ENCODE measurements at places on chromosomes 1 and 21.
A peak's percentile ranks its signal among the peaks of the same experiment; 100 is the strongest.

GRCh38 chr1:156749419-156750118 lies 1.9 kb downstream of the HDGF start:
- H3K27ac ChIP-seq = peak overlapping the region; percentile 100
- H3K4me1 ChIP-seq = peaks cover 64% of the 10 kb centered on the region
- no peaks in the 10 kb centered on the region for H3K27me3 ChIP-seq
- DNase-seq = peak; percentile 43
- H3K4me3 ChIP-seq = peak overlapping the region; percentile 86

- no peak overlapping the region for H3K27ac ChIP-seq
- no peak overlapping the region for H3K4me3 ChIP-seq
- no peak for DNase-seq
- no peaks in the 10 kb centered on the region for H3K27me3 ChIP-seq
- no peaks in the 10 kb centered on the region for H3K36me3 ChIP-seq
Measured at GRCh38 chr1:215166886-215167285, 84.3 kb downstream of the KCNK2 start.

DNA sequence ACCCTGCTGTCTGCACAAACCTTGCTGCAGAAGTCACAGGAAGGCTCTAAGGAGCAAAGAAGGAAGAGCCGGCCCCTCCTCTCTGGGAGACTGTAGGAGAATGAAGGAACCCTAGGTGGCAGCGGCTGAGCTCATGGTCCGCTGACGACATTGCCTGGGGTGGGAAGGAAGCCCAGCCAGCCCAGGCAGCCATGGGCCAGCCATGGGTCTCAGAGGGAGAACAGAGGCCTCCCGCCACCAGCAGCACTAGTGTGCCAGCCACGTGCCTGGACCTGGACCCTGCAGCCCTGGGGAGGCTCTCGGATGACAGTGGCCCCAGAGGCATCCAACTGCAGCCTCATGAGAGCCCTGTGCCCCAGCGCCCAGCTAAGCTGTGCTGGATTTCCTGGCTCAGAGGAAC lies 49.2 kb upstream of the POFUT2 start:
- no peak overlapping the region for H3K4me3 ChIP-seq
- H3K36me3 ChIP-seq = no peaks in the 10 kb centered on the region
- H3K27ac ChIP-seq = no peak overlapping the region

DNA sequence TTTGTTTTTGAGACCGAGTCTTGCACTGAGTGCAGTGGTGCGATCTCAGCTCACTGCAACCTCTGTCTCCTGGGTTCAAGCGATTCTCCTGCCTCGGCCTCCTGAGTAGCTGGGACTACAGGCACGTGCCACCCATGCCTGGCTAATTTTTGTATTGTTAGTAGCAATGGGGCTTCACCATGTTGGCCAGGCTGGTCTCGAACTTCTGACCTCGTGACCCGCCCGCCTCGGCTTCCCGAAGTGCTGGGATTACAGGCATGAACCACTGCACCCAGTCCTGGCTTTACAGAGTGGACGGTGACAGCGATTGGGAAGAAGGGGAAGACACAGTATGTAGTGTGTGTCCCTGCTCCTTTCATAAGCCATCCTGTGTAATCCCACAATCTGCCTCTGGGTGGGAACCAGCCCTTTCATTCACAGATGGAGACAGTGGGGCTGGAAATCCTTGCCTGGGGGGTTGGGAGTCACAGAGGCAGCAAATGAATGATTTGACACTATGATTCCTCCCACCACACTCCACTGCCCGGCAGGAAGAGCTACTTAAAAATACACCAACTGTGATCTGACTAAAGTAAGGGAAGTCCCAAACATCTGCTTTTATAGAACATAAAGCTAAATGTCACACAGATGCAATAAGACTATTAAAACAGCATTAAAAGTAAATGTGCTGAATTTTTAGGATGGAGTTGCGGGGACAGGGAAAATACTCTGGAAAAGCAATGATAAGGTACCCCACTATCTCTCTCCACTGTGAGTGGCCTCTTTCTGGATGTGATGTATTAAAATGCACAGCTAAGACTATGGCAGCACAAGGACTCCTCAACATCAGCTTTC lies 4.5 kb downstream of the PARP1 start:
- H3K4me1 ChIP-seq = peaks cover 50% of the 10 kb centered on the region
- no peak for DNase-seq
- H3K36me3 ChIP-seq = peaks cover 30% of the 10 kb centered on the region
- no peaks in the 10 kb centered on the region for H3K27me3 ChIP-seq
- H3K27ac ChIP-seq = no peak overlapping the region

DNA sequence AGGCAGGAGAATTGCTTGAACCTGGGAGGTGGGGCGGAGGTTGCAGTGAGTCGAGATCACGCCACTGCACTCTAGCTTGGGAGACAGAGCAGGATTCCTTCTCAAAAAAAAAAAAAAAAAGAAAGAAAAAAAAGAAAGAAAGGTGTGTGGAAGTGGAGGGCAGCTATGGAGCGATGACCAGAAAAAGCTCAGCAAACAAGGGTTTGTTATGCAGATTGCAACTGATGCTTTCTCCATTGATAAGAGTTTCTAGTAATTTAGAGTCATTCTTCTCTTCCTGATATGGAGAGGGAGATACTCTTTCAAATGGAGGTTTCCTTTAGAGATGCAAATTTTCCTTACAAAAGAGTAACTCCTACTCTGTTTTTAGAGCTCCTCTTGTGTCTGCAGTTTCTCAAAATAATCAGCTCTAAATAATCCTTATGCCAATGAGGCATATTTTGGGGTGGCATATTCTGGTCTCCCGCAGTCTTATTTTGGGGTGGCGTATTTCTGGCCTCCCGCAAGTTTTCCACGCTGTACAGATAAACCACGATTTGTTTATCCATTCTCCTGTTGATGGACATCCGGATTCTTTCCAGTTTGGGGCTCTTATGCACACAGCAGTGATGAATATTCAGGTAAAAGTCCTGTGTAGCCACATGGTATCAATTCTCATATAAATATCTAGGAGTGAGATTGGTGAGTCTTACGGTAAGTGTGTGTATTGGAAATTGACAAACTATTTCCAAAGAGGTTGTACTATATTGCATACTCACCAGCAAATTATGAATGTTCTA lies 30.7 kb upstream of the RCC2 start:
- no peak overlapping the region for H3K4me3 ChIP-seq
- H3K27me3 ChIP-seq = no peaks in the 10 kb centered on the region
- no peaks in the 10 kb centered on the region for H3K36me3 ChIP-seq
- H3K4me1 ChIP-seq = no peaks in the 10 kb centered on the region

- no peak overlapping the region for H3K27ac ChIP-seq
- H3K4me1 ChIP-seq = no peaks in the 10 kb centered on the region
- H3K36me3 ChIP-seq = no peaks in the 10 kb centered on the region
Measured at GRCh38 chr1:3113741-3114056, 44.7 kb downstream of the PRDM16 start.

- H3K36me3 ChIP-seq = no peaks in the 10 kb centered on the region
- H3K4me1 ChIP-seq = peaks cover 20% of the 10 kb centered on the region
- DNase-seq = no peak
Measured at GRCh38 chr1:109975718-109976117, 8.8 kb upstream of the AHCYL1 start.

DNA sequence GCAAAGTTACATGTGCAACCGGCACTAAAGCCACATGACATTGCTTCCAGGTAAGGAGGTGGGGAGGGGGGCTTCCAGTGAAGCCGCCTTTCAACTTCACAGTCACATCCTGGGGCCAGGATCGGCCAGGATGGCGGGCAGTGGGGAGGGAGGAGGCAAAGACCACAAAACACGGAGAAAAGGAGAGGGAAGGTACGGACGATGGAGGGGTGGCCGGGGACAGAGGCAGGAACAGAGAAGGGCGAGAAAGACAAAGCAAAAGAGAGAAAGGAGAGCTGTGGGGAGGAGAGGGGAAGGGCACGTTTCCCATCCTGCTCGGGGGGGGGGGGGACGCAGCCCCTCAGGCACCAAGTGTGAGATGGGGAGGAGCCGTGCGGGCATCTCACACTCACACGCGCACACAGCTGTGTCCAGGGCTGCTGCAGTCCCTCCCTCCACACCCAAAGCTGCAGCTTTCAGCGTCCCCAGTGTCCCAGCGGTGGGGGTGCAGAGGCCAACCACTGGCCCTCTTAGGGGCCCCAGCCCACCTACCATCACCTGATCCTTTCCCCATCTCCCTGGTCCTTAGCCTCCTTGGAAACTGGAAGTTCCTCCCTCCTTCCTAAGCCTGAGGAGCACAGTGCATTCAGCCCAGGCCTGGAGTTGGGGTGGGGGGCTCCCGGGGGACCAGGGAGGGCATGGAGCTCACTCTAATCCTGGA lies 2.4 kb downstream of the SH2D5 start:
- H3K4me1 ChIP-seq = peaks cover 20% of the 10 kb centered on the region
- H3K27ac ChIP-seq = no peak overlapping the region
- DNase-seq = no peak
- H3K27me3 ChIP-seq = peaks cover 52% of the 10 kb centered on the region

- DNase-seq = no peak
- H3K4me1 ChIP-seq = peaks cover 3% of the 10 kb centered on the region
- no peaks in the 10 kb centered on the region for H3K27me3 ChIP-seq
Measured at GRCh38 chr1:220917101-220917500, 37.9 kb downstream of the HLX start.

- H3K36me3 ChIP-seq = no peaks in the 10 kb centered on the region
- H3K4me3 ChIP-seq = no peak overlapping the region
- DNase-seq = no peak
- H3K27ac ChIP-seq = no peak overlapping the region
Measured at GRCh38 chr1:27951396-27951795, 8.4 kb upstream of the XKR8 start.

DNA sequence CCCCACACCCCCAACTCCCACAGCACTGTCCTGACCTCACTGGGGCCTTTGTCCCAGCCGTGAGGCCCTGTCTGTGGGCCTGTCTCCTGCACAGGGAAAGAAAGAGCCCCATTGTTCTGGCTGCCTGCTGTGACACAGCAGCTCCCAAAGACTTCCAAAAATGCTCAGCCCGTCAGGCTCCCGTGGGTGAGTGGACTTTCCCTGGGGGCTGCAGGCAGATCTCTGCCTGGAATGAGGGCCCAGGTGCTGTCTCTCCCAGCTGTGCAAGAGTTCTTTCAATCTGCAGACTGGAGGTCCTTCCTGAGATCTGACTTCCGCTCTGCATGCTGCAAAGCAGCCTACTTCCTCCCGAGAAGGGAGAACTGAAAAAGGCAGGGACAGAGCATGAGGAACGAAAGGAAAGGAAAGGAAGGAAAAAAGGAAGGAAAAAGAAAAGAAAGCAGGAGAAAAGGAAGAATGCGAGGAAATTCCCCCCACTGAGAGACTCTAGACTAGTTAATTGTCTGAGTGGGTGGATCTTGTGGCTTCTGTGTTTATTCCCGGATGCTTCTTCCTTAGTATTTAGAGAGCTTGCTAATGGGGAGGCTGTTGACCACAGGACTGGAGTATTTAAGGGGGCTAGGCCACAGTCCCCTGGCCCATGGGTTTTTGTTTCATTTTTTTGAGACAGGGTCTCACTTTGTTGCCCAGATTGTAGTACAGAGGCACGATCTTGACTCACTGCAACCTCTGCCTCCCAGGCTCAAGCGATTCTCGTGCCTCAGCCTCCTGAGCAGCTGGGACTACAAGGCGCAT lies 15.0 kb downstream of the NES start:
- peak; percentile 57 for DNase-seq
- H3K36me3 ChIP-seq = no peaks in the 10 kb centered on the region
- peaks cover 15% of the 10 kb centered on the region for H3K27me3 ChIP-seq

DNA sequence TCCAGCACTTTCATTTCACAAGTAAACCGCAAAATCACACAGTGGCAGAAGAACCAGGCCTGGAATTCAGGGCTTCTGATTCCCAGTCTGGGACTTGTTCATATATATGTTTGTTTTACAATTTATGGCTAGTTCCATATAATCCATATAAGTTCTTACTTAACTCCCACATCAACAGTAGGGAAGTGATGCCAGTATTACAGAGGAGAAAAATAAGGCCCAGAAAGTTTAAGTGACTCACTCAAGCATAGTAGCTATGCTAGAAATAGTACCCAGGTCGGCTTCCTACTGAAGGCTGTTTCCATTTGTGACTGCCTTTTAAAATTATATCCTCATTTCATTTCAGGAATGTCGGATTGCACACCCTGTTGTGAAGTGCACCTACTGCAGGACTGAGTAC lies 1.4 kb downstream of the FAM76A start:
- peak overlapping the region; percentile 83 for H3K4me3 ChIP-seq
- DNase-seq = peak; percentile 17
- peaks cover 12% of the 10 kb centered on the region for H3K4me1 ChIP-seq

DNA sequence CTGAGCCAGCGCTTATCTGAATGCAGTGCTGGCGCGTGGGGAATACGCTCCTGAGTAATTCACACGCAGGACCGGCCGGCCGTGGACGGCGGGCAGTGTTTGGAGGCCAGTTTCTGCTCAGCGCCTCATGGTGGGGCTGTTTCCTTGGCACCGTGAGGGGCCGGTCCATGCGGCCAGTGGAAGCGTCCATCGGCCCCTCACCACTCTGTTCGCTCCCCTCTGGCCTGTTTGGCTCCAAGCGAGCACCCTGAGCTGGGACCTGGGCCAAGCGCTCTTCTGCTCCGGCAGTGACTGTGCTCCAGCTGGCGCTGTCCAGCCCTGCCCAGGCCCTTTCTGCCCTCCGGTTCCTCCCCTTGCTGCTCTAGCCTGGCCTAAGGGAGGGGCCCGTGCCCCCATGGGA lies 16.3 kb upstream of the PLCH2 start:
- H3K4me3 ChIP-seq = no peak overlapping the region
- H3K4me1 ChIP-seq = peaks cover 19% of the 10 kb centered on the region
- peak; percentile 61 for DNase-seq
- no peaks in the 10 kb centered on the region for H3K36me3 ChIP-seq
- H3K27me3 ChIP-seq = peaks cover 24% of the 10 kb centered on the region

GRCh38 chr1:65263286-65263685 lies 46.1 kb upstream of the DNAJC6 start:
- H3K27me3 ChIP-seq = peaks cover 22% of the 10 kb centered on the region
- no peaks in the 10 kb centered on the region for H3K36me3 ChIP-seq
- H3K27ac ChIP-seq = no peak overlapping the region
- H3K4me3 ChIP-seq = no peak overlapping the region
- no peak for DNase-seq
- peaks cover 9% of the 10 kb centered on the region for H3K4me1 ChIP-seq

DNA sequence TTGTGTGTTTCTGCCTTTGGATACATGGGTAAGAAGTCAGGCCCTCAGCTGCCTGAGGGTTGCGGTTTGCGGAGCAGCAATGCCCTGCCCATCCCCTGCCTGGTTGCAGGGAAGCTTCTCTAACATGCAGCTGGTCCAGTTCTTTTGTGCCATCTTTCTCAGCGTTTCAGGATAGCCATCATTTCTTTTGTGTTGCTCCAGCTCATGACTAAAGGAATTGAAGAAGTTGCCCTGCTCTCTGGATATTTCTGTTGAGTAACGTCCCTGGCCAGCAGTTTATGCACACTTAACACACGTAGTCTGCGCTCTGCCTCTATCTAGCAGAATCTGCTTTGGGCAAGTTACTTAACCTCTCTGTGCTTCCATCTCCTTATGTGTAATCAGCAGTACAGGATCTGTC lies 62.1 kb downstream of the DOP1B start:
- no peak overlapping the region for H3K4me3 ChIP-seq
- H3K27ac ChIP-seq = no peak overlapping the region
- H3K4me1 ChIP-seq = no peaks in the 10 kb centered on the region

GRCh38 chr21:26719750-26720149 lies 125.5 kb downstream of the ADAMTS1 start:
- DNase-seq = peak; percentile 91
- H3K36me3 ChIP-seq = no peaks in the 10 kb centered on the region
- no peaks in the 10 kb centered on the region for H3K4me1 ChIP-seq
- H3K27ac ChIP-seq = no peak overlapping the region
- H3K4me3 ChIP-seq = no peak overlapping the region

- no peak overlapping the region for H3K27ac ChIP-seq
- peaks cover 21% of the 10 kb centered on the region for H3K4me1 ChIP-seq
- no peak overlapping the region for H3K4me3 ChIP-seq
- DNase-seq = peak; percentile 96
- no peaks in the 10 kb centered on the region for H3K36me3 ChIP-seq
- H3K27me3 ChIP-seq = peaks cover 20% of the 10 kb centered on the region
Measured at GRCh38 chr1:4801192-4801924, 146.9 kb downstream of the AJAP1 start.
